Hematopoietic multipotent progenitor cell treated with erythropoietin and hydrocortisone succinate and interleukin-3 and kit ligand, for 4 days (in vitro differentiated cells): ENCODE measurements at places on chromosomes 5 and 9.

DNA sequence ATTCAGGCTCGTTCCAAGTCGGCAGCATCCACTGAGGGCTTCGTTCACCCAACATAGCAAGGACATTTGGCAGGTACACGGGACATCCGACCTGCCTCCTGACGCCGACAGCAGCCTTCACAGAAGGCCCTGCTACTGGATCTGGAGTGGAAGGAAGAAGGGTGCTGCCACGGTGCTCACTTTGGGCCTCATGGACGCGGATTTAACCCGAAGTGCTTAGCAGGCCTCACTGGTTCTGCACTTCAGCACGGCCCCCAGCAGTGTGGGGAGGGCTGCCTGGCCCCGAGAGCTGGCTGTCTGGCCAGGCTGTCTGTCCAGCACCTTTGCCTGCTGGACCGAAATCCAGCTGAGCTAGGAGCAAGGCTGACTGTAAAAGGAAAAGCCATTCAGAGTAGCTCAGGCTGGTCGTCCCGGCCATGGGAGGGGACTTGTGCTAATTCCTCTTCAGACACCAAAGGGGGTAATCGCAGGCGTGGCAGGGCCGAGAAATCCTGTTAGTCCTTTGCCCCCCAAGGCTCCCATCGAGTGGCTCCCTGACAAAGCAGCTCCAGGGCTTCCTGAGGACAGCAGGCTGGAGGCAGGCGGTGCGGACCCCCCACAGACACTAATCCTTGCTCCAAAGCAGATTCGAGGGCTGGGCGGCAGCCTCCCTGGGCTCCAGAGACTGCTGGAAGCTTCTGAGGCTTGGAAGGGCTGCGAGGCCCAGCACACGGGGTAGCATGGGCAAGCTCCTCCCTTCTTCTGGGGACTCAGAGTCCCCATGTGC, 11.1 kb upstream of the RXRA start:
- no peak for DNase-seq

GRCh38 chr5:78540335-78541085, 108.1 kb downstream of the LHFPL2 start:
- DNase-seq = no peak

GRCh38 chr5:78908173-78909061, 76.7 kb downstream of the ARSB start:
- DNase-seq = peak; percentile 34

GRCh38 chr5:56585461-56585860, 229.9 kb upstream of the MAP3K1 start:
- DNase-seq = peak; percentile 45

DNA sequence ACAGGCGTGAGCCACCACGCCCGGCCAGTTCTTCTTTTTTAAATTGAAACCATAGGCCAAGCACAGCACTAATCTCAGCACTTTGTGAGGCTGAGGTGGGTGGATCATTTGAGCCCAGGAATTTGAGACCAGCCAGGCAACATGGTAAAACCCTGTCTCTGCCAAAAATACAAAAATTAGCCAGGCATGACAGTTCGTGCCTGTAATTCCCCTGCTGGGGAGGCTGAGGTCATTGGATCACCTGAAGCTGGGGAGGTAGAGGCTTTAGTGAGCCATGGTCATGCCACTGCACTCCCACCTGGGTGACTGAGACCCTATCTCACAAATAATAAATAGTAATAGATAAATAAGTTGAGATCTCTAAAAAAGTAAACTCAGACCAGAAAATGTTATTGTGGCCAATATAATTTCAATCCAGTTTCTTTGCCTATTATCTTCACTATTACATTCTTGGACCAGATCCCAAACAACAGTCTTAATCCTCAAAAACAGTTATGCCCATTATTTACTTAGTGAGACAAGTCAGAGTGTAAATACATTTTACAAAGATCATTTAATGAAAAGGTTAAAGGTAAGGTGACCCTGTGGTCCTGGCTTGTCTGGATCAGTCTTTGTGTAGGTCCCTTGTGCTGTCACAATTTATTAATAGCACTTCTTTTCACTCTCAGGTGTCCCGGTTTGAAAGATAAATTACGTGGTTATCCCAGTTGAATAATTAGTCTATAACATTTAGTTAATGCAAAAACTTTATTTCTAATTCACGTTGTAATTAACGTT, 53.6 kb downstream of the RAB24 start:
- DNase-seq = no peak

GRCh38 chr5:87665166-87665565, 252.4 kb upstream of the CCNH start:
- DNase-seq = no peak

GRCh38 chr5:121833617-121834016, 18.1 kb upstream of the FTMT start:
- no peak for DNase-seq

- DNase-seq = no peak
Measured at GRCh38 chr5:132026516-132027008, 15.1 kb upstream of the ACSL6 start.

DNA sequence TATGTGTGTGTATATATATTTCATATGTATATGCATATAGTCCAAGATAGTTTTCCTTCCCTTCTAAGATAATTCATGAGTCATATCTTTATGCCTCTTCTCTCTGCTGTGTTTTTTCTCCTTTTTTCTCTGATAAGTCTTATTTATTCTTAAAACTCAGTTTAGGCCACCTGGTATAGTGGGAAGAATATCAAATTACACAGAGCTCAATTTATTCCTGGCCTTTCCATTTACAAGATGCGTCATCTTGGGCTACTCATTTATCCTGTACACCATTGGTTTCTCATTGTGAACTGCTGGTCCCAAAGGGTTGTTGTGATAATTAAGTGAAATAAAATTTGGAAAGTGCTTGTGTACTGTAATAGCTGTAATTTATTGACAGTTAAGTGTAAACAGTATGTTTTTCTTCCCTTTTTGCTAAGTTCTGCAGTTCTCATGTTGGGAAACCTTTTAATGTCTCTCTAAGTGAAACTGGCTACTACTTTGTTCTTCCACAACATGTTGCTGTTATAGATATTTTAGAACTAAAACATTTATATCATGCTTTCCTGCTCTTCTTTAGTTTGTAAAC, 19.4 kb downstream of the CCDC171 start:
- DNase-seq = no peak

- no peak for DNase-seq
Measured at GRCh38 chr9:75775966-75776691, 114.3 kb upstream of the PCSK5 start.

GRCh38 chr5:53425687-53426511, 54.5 kb upstream of the FST start:
- peak; percentile 72 for DNase-seq

DNA sequence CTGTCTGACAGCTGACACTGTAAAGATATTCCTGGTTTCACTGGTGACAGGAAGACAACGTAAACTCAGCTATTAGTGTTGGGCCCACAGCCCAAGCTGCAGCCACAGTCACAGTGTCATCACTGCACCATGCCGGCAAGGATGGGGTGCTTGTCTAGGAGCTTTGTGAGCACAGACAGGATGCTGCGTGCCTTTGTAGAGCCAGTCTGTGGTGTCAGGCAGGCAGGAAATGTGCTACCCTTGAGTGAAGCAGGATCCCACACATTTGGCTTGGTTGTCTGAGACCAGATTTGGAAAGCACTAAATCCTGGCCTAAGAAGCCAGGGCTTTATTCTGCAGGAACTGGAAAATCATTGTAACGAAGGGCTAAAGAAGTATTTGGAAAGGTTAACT, 121.6 kb upstream of the ADAMTS16 start:
- DNase-seq = no peak

- DNase-seq = no peak
Measured at GRCh38 chr5:59937633-59938032, 44.1 kb upstream of the PDE4D start.

DNA sequence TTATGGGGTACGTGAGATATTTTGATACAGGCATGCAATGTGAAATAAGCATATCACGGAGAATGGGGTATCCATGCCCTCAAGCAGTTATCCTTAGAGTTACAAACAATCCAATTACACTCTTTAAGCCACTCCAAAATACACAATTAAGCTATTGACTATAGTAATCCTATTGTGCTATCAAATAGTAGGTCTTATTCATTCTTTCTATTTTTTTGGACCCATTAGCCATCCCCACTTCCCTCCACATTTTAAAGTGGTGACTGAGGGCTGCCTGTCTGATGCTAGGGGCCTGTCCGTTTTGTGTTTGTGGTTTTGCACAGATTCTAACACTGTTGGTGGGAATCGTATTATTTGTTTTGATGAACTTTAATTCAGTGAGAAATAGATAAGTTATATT, 129.7 kb upstream of the DHFR start:
- no peak for DNase-seq

DNA sequence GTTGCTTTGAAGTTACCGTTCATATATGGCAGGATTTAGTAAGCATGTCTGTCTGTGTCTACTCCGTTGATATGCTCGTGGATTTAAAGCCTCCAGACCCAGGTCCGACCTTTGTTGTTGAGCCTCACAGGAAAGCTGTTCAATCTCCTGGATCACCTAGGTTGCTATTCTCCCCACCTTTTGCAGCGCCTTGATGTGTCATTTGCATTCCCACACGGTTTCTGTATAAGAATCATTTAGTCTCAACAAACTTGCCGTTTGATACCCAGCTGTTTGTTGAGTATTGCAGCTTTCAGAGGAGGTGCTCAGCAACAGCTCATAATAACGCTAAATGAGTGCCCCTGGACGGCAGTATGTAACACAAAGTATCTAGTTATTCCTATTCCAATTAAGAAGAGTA, 1.2 kb upstream of the ADGRV1 start:
- no peak for DNase-seq

DNA sequence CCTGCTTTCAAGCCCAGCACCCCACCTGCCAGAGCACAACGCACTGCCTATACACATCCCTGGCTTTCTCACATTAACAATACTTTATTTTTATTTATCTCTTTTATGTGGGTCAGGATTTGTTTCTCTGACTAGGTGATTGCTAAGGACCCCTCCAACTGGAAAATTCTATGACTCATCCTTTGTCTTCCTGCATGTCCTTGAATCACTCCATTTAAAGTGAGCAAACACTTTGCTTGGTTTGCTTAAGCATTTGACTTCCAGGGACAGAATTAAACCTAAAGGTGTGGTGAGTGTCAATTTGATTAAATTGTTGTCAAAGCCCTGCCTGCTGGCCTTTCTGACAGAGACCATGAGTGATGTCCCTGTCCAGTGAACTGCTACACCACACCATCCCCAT, 536.5 kb upstream of the BRINP1 start:
- DNase-seq = no peak

GRCh38 chr5:1048861-1049838, 40.5 kb downstream of the NKD2 start:
- no peak for DNase-seq
